Naive thymus-derived CD8-positive, alpha-beta T cell (primary cell): ENCODE measurements at places on chromosomes 6 and 20.

DNA sequence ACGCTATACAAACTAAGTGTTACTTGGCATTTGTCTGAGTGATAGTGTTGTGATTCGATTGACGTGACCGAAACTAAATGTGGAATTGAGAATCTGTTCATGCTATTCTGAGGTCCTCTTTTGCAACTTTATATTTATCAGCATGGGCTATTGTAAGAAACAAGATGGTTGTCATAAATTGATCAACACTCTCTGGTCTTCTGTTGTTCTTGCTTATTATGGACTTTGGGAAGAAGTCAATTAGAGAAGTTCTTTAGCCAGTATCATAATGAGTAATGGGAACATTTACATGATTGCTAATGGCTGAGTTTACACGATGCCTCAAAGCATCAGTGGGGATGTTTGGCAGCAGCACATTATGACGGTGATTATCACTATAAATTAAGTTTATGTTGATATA is 195.0 kb downstream of the CD83 start:
- DNase-seq: no peak

DNA sequence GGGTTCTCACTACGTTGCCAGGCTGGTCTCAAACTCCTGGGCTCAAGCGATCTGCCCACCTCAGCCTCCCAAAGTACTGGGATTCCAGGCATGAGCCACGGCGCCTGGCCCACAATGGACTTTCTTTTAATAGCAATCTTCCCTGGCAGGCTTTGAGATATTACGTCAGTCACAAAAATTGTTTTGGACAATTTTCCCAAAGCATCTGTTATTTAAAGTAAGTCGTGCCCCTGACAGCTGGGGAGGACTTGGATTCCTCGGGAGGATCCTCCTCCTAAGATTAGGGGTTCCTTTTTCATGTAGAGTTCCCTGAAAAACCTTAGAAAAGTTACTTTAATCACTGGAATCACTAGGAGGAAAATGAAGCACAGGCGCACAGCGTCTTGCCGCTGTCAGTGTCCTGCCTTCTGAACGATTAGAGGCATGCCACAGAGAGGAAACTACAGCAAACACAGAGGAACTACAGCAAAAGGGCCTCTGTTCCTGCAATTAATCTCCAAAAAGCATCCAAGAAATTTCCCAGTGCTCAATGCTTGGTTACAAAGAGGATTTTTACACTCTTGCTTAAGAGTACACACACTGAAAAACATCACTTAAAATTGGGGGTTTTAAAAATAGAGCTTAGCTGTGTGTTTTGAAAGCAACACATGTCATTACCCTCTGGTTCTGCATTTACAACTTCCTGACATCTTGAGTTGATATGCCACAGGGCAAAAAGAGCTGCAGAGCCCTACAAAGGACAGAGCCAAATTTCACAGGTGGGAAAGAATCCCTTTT is 4.5 kb downstream of the ACSS1 start:
- DNase-seq: no peak

GRCh38 chr6:150491811-150492172 is 107.9 kb upstream of the PLEKHG1 start:
- DNase-seq: no peak

GRCh38 chr6:14488180-14488579 is 370.6 kb downstream of the CD83 start:
- no peak for DNase-seq

- DNase-seq: no peak
These were observed 1.9 kb upstream of the SLC4A11 start for GRCh38 chr20:3240776-3241363.

DNA sequence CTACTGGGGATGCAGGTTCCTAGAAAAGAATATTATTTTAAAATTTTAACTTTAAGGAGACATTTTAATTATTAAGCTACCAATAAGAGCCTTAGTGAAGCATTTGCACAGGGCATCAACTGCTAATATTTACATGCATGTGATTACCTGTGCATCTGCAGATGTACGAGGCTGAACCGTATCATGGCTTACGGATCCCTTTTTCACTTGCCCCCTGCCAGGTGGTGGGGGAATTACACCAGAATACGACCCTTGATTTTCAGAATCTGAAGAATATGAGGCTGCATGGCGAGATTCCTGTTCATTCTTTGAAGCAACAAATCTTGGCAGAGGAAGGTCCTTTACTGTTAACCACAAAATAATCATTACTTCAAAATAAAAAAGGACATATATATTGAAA is 42.7 kb downstream of the REPS1 start:
- no peak for DNase-seq

GRCh38 chr6:72864799-72865198 is 242.9 kb downstream of the KCNQ5 start:
- no peak for DNase-seq

DNA sequence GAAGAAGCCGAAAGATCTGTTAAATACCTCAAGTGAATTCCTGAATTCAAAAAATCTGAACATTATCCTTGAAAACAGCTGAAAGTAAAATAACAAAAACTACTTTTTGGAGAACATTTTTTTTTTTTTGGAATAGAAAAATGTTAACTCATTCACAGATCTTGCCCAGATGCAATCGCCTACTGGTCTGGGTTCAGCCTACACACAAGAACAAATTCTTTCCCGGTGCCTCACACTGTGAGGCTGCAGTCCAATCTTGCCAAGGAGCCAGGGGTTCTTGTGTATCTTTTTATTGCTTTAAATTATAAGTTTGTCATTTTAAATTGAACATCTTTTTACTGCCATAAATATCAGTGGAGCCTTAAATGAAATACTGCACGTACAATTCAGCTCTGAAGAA is 41.2 kb upstream of the TMEM200A start:
- DNase-seq: no peak

DNA sequence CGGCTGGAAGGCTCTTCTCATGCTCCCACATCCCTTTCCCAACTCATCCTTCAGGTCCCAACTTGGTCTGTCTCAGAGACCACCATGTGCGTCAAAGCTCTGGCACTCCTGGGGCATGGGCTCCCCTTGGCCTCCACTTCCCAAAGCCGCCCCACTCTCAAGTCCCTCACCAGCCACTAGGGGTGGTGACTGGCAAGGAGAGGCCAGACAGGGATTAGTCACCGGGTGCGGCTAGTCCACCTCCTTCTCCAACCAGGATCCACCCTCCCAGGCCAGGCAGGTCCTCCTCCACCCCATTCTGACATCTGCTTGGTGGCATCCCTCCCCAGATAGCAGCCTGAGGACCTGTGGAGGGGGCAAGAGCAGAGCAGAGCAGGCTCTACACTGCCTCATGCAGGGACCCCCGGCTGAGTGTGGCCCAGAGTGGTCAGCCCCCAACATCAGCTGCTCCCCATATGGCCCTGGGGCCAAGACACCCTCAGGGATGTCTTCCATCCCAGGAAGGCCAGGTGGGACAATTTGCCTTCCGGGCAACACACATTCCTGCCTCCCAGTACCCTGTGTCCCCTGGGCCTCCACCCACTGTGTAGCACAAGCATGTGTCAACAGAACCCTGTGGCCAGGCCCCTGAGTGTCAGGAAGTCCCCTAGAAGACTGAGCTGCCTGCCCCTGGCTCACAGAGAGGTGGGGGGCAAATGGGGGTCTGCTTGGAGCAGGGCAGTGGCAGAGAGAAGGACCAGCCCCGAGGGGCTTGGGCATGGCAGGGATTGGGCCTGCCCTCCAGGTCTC is 29.2 kb downstream of the YTHDF1 start:
- DNase-seq: no peak

- DNase-seq: no peak
These were observed 28.9 kb downstream of the FYN start for GRCh38 chr6:111844376-111844775.

GRCh38 chr20:37075932-37076685 is 19.7 kb downstream of the RBL1 start:
- DNase-seq: no peak

GRCh38 chr6:92126088-92126487 is 1293.3 kb downstream of the EPHA7 start:
- DNase-seq: no peak

DNA sequence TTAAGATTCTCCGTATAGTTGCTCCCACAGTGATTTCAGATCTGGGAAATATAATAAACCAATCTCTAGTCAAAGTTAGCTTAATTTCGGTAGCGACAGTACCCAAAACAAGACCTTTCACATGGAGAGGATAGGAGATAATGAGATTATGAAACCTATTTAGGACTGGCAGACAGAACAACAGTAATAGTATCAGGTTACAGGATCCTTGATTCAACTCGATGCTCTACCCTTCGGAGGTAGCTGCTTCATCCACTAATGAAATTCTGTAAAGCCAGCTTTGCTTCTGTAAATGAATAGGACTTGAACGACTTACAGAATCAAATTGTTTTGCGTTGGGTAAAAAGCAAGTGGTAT is 534 bp upstream of the AKIRIN2 start:
- no peak for DNase-seq

- no peak for DNase-seq
These were observed 48.3 kb upstream of the TBC1D32 start for GRCh38 chr6:121382467-121383121.

GRCh38 chr6:163529605-163530004 is 115.1 kb downstream of the QKI start:
- no peak for DNase-seq

- DNase-seq: no peak
These were observed 27.9 kb upstream of the HDAC2 start for GRCh38 chr6:113998811-113999210.

DNA sequence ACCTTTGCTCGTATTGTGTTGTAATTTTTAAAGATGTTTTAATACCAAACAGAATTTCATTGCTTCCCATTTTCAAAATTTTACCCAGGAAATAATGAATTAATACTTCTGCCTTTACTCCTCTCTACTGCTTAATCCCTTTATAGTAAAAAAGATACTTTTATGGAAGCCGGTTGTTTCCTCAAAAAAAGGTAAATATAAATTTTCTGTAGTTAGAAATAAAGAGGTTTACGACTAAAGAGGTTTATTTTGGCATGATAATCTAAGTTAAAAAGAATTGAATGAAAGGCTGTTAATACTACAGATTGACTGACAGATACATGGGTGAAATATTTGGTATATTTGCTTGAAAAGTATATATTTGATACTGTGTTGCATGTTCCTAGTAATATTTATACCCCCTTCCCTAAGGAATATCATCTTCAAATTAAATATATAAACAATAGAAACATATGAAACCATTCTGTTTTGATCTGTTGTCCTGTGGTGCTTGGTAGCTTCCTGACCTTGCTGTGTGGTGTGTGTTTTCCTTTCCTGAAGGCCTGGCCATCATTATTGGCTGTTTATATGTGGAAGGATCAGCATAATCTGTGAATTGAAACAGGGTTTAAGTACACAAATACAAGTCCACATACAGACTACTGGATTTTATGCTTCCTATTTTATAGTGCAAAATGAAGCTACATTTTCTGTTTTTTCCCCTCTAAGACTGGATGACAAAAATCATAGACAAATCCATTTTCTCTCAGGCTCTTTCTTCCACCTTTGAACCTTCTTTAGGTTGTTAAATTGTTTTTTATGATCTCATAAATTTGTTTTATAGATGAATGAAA is 2.3 kb downstream of the LIN28B start:
- no peak for DNase-seq

GRCh38 chr6:170111816-170112582 is 178.9 kb downstream of the DLL1 start:
- DNase-seq: no peak

DNA sequence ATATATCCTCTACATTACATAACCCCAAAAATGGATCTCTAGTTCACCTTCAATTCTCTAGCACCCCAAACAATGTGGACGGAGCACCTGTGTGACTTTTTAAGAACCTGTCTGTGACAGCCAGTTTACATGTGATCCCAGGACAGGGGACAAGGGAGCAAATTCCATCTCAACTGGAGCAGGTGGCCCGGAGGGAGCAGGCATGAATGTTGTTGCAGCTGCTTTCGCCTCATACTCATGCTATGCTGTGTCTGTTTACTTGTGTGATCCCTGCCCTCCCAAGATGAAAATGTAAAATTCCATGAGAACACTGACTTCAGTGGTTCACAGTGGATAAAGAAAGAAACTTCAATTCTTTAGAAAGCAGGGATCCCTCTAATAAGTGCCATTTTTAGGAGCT is 600.3 kb downstream of the CDH26 start:
- DNase-seq: no peak

- DNase-seq: no peak
These were observed 9.3 kb downstream of the AARS2 start for GRCh38 chr6:44303842-44304241.

DNA sequence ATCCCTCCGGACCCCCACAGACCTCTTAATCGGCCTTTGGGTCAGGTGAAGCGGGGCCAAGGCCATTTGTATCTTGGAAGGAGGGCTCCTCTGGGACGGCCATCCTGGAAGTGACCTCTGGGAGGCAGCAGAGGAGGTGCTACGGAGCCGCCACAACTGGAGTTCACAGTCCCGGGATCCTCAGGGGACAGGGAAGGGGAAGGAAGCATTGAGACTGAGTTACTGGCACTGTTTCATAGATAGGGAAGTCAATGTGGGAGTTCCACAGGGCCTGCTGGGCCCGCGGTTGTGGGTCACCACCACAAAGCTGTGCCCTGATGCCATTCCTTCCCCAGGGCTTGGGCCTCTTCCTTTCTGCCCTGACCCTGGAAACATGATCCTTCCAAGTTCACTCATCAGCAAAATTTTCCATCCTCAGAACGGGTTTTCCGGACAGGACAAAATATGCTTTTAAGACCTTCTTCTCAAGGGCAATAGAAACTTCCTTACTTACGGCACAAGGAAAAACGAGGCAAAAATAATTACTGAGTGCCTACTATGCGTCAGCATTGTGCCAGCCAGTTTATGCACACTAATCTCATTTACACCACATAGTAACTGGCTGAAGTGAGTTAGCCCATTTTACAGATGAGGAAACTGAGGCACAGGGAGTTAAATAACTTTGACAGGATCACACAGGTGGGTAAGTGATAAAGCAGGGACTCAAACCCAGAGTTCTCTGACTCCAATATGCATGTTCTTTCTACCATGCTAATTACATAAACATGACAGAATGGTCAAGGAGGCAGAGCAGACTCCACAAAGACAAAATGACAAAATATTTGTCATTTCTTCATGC is 143.8 kb downstream of the UNC5CL start:
- no peak for DNase-seq

- no peak for DNase-seq
These were observed 278 bp downstream of the UST start for GRCh38 chr6:148747145-148747470.

DNA sequence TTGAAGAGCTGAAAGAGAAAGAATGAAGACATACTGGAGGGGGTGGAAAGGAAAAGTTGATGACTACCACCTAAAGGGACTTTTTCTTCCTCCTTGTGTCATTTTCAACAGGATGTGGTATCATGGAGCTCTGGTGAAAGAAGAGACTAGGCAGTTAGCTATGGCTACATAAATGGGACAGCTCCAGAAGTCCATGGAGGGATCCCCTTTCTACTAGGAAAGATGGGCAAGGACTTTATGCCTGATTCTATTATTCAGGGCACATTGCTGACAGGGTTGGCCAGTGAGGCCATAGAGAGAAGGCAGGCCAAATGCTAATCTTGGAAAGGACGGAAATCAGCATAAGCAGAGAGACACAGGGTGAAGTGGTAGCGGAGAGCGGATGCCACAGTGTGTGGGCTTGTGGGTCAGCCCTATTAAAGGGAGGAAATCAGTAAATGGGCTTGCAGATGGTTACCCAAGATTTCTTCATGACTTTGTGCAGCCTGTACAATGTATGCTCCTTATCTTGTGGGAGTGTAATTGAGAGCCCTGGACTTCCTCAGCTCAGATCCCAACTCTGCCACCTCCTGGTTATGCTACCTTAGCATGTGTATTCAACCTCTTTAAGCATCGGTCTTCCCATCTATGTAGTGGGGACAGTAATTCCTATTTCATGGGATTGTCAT is 77.4 kb upstream of the TMEM170B start:
- no peak for DNase-seq
